ENCODE measurements at places on chromosomes 16 and 17. TPM values are rescaled to one million over a fixed set of nuclear protein-coding genes. Genes with fewer than 3 reads are reported as not detected.
A peak's percentile ranks its signal among the peaks of the same experiment; 100 is the strongest.

DNA sequence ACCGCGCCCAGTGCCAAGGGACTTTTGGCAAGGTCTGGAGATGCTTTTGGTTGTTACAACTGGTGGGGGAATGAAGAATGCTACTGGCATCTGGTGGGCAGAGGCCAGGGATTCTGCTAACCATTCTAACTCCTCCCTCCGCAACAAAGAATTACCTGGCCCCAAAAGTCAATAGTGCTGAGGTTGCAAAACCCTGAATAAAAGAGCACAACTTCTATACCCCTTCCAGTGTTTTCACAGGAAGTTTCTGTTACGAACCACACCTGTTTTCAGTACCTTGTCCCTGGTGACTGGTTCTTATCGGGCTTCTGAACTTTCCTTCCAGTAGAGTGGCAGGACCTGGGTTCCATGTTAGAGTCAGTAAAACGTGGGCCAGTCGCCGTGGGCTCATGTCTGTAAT is 17.3 kb downstream of the ABAT start:
- no peak for DNase-seq

- no peak for DNase-seq
Observed at GRCh38 chr17:77966476-77966875, 8.0 kb downstream of the TNRC6C start.

DNA sequence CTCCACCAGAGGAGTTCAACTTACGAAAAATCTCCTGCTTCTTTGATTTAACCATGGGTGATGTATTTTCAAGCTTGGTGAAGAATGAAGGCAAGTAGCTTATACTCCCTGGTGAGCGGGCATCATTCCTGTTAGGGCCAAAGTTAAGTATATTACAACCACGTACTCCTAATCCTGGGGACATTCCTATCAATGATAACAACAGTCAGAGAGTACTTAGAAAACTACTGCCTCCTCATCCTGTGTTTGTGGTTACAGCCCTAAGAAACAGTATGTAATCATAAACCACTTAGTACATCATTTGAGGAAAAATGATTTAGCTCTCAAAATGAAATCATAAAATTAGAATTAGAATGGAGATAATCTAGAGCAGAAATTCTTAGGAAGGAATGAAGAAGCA is 47.3 kb downstream of the TTC19 start:
- DNase-seq, result no peak

DNA sequence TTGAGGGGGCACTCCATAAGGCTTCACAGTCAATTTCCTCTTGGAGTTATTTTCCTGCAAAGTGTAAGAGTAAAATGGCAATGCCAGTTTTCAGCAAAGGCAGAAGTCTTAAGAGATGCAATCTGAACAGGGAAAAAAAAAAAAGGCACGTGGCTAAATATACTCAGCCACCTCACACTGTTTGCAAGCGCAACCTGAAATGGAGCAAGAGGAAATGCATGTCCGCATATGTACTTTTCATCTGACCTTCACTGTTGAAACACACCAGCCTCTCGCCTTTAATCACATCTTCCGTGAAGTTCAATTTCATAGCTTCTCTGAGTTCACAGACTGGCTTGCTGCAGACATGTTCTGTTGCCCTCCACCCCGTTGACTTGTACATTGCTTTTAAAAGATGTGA is 101.4 kb downstream of the KATNIP start:
- no peak for DNase-seq

Gene MAF
- total RNA-seq, result 83.6 TPM

DNA sequence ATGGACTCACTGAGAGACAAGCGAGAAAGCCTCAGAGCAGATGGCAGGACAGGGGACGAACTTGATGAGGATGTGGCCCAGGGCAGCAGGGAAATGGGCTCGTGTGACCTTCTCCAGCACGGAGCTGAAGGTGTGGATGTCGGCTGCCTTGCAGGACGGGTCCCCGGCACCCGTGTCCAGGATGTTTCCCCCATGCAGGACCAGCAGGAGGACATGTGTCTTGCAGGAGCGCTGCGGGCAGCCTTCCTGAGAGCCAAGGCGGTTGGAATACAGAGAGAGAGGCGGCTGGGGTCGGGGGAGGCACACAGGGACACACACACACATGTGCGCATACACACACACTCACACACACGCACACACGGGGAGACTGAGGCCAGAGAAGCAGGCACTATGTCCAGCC is 39.3 kb downstream of the PIMREG start:
- DNase-seq, result no peak

- DNase-seq, result no peak
Observed at GRCh38 chr17:78242024-78242742, 10.8 kb downstream of the TMEM235 start.

GRCh38 chr17:82882715-82883418 is 43.0 kb upstream of the ZNF750 start:
- no peak for DNase-seq

Gene SCARF1
- 12.4 TPM for total RNA-seq

Gene MPP2
- total RNA-seq, result 2.5 TPM

DNA sequence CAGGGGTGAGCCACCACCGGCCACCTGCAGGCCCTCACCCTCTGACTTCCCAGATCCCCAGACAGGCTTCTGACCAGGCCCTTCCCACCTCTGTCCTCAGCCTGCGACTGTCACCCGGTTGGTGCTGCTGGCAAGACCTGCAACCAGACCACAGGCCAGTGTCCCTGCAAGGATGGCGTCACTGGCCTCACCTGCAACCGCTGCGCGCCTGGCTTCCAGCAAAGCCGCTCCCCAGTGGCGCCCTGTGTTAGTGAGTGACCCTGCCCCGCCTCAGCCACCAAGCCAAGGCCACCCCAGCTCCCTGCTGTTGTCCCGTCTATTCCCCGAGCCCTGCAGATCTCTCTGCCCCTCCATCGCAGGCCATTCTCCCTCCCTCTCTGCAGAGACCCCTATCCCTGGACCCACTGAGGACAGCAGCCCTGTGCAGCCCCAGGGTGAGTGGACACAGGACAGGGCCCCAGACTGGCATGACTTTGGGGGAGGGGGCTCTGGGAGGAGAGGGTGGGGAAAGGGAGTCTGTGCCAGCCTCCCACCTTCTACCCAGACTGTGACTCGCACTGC is 1.9 kb downstream of the NTN3 start:
- DNase-seq, result no peak

Gene CENPV
- total RNA-seq, result 2.4 TPM

DNA sequence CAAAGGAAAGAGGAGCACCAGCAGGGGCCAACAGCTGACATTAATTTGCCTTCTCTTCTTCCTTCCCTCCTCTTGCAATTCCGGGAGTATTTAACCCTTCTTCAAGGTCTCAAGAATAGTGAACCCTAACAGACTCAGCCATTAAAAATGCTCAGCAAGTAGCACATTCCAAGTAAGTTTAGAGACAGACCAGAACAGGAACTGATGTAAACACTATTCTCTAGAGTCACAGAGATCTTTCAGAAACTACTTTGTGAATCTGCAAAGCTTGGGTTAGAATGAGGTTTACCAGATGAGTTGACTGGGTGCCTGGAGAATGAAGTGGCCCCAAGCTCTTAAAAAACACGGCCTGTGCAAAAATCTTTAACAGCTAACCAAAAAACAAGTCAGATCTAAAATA is 50.9 kb downstream of the TEX2 start:
- no peak for DNase-seq

DNA sequence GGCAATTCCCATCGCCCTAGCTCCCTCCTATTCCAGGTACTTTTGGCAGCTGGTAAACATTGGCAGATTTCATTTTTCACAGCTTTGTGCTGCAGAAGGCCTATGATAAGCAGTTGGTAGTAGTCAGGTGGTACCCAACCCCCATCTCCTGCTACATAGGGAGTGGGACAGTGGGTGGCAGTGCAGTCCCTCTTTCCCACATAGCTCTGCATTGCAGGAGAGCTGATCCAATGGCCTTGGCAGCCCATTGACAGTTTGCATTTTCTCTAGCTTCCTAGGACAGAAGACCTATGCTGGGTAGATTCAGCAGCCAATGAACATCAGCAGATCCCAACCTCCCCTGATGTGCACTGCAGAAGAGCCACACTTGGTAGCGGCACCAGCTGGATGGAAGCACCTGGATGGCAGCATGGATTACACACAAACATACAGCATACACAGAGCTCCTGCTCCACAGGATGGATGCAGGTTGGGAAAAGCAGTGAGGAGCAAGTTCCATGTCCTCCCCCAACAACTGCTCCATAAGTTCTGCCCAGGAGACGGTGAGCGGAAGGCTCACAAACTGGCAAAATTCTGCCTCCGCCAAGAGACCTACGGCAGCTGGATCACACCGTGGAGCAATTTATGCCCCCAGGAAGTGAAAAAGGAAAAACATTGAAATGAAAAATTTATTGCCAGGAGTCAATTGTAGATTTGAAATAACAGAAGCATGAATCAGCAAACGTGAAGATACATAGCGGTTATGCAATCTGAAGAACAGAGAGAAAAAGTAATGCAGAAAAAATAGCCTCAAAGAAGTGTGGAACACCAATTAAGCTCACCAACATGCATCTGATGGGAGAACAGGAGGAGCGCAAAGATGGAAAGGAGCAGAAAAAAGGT is 95.7 kb downstream of the CACNG1 start:
- DNase-seq, result no peak

- DNase-seq, result peak; percentile 93
Observed at GRCh38 chr17:9239793-9240658, 218.7 kb downstream of the NTN1 start.

Measured in suprapubic skin (tissue), 4 donors.